ENCODE measurements at places on chromosomes 4 and X.
A peak's percentile ranks its signal among the peaks of the same experiment; 100 is the strongest.

GRCh38 chr4:165516281-165516833, 137.5 kb downstream of the CPE start:
- DNase-seq, result no peak

GRCh38 chr4:153521999-153522801, 56.0 kb downstream of the TMEM131L start:
- peak; percentile 59 for DNase-seq

- no peak for DNase-seq
Measured at GRCh38 chrX:48711929-48712505, 15.5 kb downstream of the SUV39H1 start.

DNA sequence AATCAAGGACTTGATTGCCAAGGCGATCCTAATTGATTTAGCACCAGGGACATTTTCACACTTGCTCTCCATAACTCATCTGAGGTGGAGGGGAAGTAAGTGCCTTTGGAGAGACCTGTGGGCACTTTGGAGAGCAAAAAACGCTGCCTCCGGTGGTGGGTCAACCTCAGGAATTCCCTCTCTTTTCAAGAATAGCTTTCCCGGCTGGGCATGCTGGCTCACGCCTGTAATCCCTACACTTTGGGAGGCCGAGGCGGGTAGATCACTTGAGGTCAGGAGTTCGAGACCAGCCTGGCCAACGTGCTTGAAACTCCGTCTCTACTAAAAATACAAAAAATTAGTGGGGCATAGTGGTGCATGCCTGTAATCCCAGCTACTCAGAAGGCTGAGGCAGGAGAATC, 49.2 kb downstream of the PRPS1 start:
- DNase-seq, result no peak

DNA sequence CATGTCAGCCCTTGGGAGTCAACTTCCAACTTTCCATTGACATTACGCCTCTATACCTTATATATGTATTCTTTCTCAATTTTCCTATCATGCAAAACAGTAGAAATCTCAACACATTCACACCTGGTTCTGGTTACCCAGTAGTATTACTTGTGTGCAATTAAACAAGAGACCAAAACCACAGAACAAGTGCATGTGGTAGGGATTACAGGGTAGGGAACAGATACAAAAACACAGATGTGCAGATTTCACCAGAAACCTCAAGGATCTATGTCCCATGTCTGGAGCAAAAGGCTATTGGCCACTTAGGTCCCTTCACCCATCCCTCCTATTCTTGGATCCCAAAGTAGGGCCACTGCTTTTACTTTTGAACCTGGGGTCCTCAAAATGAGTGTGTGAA, 143.6 kb upstream of the ZCCHC13 start:
- DNase-seq, result no peak

DNA sequence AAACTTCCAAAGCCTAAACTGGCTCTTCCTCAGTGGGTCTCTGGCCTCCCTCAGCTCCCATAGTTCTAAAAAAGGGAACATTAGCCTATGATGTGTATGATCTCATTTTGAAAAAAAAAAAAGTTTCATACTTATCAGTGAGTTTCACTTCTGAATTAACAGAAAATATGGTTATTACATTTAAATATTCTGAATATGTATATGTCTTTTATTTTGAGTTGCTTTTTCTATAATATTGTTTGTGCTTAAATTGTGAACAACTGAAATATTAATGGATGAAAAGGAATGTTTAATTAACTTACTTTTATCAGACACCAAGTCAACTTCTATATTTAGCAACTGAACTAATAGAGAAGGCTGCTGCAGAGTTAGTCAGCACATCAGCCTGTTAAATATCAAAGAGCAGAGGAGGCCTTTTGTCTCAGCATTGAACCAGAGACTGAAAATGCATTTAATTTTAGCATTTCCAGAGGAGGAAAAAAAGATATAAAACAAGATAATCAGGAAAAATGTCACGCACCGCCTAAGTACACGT, 20.4 kb upstream of the FHL1 start:
- no peak for DNase-seq

GRCh38 chrX:39730662-39731329, 367.0 kb downstream of the BCOR start:
- peak; percentile 72 for DNase-seq

DNA sequence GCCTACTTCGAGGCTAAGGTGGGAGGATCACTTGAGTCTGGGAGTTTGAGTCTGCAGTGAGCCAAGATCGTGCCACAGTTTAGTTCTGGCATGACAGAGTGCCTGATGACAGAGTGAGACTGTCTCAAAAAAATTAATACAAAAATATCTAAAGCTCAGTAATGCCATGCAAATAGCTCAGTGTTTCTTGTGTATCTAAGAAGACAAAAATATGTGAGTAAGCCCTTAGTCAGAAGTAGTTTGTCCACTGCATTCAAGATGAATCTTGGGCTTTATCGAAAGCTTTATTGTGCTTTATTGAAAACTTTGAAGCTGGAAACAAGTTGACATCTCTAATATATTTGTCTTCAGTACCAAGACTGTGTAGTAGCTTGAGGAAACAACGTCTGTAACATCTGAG, 115.9 kb downstream of the GPAT3 start:
- DNase-seq, result no peak

DNA sequence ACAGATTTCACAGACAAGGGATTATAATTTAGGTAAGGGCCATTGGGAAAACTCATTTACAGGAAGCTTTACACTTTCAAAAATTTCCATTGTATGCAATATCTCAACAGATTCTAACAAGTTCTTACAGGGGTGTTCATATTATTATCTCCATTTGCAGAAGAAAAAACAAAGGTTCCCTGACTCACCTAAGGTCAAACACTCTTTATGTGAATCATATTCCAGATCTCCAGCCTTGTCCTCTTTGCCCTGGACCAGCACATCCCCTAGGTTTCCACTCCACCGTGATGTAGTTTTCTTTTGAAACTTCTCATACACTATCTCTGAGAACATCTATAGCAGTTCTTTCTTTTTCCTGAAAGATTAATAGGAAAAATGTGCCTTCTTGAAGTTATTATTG, 96.4 kb upstream of the HS3ST1 start:
- no peak for DNase-seq

- DNase-seq, result no peak
Measured at GRCh38 chrX:71291381-71291780, 7.9 kb downstream of the NONO start.

DNA sequence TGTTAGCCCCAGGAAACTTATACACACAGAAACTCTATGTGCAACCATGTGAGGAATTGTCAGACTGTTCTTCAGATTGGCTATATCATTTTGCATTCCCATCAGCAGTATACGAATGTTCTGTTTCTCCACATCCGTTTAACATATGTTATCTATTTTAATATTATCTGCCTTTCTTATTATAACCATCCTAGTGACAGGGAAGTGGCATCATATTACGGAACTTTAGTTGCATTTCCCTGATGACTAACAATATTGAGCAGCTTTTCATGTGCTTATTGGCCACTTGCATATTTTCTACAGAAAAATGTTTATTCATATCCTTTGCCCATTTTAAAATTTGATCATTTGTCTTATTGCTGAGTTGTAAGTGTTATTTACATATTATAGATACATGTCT, 36.5 kb upstream of the IL15 start:
- DNase-seq, result no peak

GRCh38 chr4:37197899-37198298, 46.6 kb upstream of the NWD2 start:
- DNase-seq, result no peak

DNA sequence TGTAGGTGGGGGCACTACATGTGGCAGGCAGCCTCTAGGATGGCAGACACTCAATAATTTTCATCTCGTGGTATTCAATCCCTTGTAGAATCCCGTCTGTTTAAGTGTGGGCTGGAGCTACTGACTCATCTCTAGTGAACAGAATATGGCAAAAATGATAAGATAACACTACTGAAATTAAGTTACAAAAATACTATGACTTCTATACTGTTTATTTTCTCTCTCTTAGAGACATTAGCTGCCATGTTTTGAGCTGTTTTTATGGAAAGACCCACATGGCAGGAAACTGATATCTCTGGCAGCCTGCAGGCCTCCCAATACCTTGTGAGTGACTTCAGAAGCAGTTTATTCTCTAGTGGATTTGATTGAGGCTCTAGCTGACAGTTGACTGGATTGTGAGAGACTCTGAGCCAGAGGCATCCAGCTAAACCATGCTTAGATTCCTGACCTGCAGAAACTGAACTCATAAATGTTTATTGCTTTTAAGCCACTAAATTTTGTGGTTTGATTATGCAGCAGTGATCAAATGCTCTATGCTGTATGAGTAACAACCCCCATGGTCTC, 298.8 kb upstream of the CTSO start:
- no peak for DNase-seq

GRCh38 chr4:101968364-101968763, 177.8 kb downstream of the BANK1 start:
- DNase-seq, result no peak

GRCh38 chrX:139200793-139201192, 329.7 kb upstream of the F9 start:
- DNase-seq, result no peak

- DNase-seq, result no peak
Measured at GRCh38 chr4:309807-310206, 4.5 kb upstream of the ZNF732 start.

DNA sequence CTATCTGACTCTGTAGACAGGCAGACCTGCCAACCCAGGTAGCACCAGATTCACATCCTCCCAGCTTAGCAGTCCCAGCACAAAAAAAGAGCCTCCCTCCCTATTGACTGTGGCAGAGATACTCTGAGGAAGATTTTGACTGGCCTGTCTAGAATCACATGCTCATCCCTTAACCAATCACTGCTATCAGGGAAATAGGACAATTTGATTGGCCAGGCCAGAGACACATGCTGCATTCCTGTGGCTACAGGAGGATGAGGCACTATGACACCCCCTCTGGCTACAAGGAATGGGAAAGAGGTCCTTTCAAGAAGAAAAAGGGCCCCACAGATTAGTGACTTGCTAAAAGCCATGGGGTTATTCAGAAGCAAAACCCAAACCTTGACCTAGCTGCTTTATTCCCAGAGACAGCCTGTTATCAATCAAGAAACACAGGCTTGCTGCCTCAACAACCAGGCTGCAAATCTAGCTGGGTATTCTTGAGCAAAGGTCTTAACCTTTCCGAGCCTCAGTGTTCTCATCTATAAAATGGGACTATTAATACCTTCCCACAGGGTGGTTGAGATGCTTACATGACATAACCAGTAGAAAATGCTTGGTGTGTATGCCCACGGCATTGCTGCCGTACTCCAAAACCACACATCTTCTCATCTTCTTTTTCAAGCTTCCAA, 147.6 kb downstream of the BCOR start:
- no peak for DNase-seq

GRCh38 chrX:2774057-2774456, 22.2 kb downstream of the XG start:
- DNase-seq, result no peak

DNA sequence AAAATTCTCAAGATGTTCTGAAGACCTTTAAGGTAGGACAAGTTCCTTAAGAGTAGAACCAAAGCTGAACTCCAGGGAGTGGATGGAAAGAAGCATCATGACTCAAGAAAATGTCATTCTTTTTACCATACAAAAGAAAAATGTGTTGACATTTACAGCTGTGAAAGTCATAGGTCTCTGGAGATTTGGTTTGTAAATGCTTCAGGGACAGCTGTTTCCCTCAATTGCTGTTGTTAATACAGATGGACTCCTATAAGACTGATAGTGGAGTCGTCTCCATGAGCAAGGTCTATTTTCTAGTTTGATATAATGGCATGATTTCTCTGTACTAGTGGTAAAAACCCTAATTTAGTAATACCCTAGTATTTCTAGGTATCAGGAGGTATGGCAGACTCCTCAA, 101.7 kb downstream of the PHOX2B start:
- DNase-seq, result no peak

DNA sequence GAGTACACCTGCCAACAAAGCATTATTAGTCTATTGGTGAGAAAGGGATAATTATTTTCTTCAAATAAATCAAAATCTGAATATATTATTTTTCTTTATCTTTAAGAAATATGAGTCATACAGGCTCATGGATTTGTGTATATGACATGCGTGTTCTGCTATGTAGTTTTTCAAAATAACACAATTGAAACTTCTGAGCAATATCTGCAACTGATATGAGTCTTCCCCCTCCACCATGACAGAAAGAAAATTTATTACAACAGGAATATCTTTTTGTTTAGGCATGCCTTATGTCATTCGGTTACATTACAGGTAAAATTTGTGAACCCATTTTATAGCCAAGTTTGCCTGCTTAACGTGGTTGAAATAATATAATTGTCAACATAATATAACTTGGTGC, 32.0 kb downstream of the TMPRSS11A start:
- DNase-seq, result no peak

DNA sequence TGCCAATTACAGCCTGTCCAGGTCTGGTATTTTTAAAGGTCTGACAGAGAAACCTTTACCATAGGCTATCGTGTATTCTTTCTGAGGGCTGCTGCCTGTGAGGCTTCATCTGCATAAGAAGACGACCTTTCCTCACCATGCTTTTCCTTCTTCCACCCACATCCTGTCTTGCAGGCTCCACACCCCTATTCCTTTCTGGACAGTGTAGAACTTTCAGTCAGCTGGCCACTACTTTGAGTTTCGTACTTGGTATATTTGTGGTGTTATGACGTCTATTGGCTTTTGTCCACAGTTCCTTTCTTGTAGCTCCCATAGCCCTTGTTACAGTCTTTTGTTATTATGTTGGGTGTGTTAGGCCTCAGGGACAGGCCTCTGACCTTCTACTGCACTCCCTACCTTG, 311.4 kb downstream of the RAPGEF2 start:
- no peak for DNase-seq

- DNase-seq, result no peak
Measured at GRCh38 chr4:15779306-15779705, 1.2 kb downstream of the CD38 start.

- DNase-seq, result no peak
Measured at GRCh38 chr4:152609481-152609880, 70.3 kb downstream of the TMEM154 start.

DNA sequence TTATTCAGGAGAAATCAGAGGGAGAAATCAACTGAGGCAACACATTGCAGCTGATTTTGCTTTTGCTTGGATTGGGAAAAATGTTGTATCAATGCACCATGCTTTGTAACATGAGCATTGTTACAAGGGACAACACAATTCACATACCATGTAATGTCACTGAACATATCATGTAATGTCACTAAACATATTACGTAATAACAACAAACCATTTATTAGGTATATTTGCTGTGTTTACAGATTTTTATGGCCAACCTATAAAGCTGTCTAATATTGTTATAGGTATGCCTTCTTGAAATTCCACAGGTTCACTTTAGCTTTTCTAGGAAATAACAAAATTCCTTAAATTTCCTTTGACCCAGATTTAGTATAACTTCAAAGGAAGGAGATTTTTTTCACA, 5.0 kb upstream of the HERC3 start:
- DNase-seq, result no peak

- no peak for DNase-seq
Measured at GRCh38 chr4:170697845-170698244, 608.1 kb upstream of the AADAT start.

- no peak for DNase-seq
Measured at GRCh38 chrX:55524487-55524886, 34.8 kb upstream of the USP51 start.
